A549 treated with AZD2906 at 1 μM for 4 hours (cell line): ENCODE measurements at places on chromosomes 6 and 20. TPM values are rescaled to one million over a fixed set of nuclear protein-coding genes. Genes with fewer than 3 reads are reported as not detected.

Gene SLC32A1
- not detected in 5 replicates for total RNA-seq

Gene VWA7
- total RNA-seq = 1.3 to 1.9 TPM (median 1.5 TPM) in 5 replicates

Gene RBPJL
- total RNA-seq = not detected in 5 replicates

Gene TNNC2
- total RNA-seq = 0.13 to 0.26 TPM (median 0.25 TPM) in 3 of 5 replicates, not detected in the others

Gene CNBD2
- total RNA-seq = 5.2 to 7.2 TPM (median 6.5 TPM) in 5 replicates

Gene CST9L
- not detected in 5 replicates for total RNA-seq

Gene CRISP2
- total RNA-seq = not detected in 5 replicates

Gene ZSCAN31
- total RNA-seq = 1.5 to 2.2 TPM (median 1.8 TPM) in 5 replicates

Gene CTCFL
- total RNA-seq = 0.02 TPM in 2 of 5 replicates, not detected in the others

Gene OSER1
- 51.6 to 58.9 TPM (median 54.6 TPM) in 5 replicates for total RNA-seq

Gene ULBP1
- 0.75 to 1.00 TPM (median 0.93 TPM) in 5 replicates for total RNA-seq

Gene FAM229B
- 5.9 to 9.3 TPM (median 8.4 TPM) in 5 replicates for total RNA-seq

Gene DBNDD2
- total RNA-seq = 21.2 to 29.3 TPM (median 25.5 TPM) in 5 replicates

Gene LGSN
- total RNA-seq = 2.2 to 2.4 TPM (median 2.3 TPM) in 5 replicates

Gene CLPSL2
- total RNA-seq = 0.53 to 2.0 TPM (median 1.00 TPM) in 5 replicates

Gene MAP7
- 19.0 to 21.8 TPM (median 20.2 TPM) in 5 replicates for total RNA-seq

Gene CST2
- total RNA-seq = 0.84 to 1.6 TPM (median 1.4 TPM) in 5 replicates

Gene C6orf118
- total RNA-seq = 0.07 to 0.24 TPM (median 0.20 TPM) in 5 replicates

Gene TLDC2
- total RNA-seq = not detected in 5 replicates

Gene MYCT1
- total RNA-seq = 0.05 TPM in 1 of 5 replicates, not detected in the others

Gene KHDC1L
- total RNA-seq = 0.22 to 0.33 TPM (median 0.26 TPM) in 5 replicates

Gene EBF4
- 2.2 to 3.3 TPM (median 3.2 TPM) in 5 replicates for total RNA-seq

Gene TM9SF4
- 33.6 to 38.1 TPM (median 35.6 TPM) in 5 replicates for total RNA-seq
